Activated effector memory CD4-positive, alpha-beta T cell treated with anti-CD3 and anti-CD28 coated beads, Interleukin-2, amount 50 U/mL, for 16 hours (primary cell): ENCODE measurements at places on chromosomes 6 and 20.

- peak; percentile 62 for DNase-seq
These were observed 36.7 kb downstream of the EBF4 start for GRCh38 chr20:2729251-2729713.

DNA sequence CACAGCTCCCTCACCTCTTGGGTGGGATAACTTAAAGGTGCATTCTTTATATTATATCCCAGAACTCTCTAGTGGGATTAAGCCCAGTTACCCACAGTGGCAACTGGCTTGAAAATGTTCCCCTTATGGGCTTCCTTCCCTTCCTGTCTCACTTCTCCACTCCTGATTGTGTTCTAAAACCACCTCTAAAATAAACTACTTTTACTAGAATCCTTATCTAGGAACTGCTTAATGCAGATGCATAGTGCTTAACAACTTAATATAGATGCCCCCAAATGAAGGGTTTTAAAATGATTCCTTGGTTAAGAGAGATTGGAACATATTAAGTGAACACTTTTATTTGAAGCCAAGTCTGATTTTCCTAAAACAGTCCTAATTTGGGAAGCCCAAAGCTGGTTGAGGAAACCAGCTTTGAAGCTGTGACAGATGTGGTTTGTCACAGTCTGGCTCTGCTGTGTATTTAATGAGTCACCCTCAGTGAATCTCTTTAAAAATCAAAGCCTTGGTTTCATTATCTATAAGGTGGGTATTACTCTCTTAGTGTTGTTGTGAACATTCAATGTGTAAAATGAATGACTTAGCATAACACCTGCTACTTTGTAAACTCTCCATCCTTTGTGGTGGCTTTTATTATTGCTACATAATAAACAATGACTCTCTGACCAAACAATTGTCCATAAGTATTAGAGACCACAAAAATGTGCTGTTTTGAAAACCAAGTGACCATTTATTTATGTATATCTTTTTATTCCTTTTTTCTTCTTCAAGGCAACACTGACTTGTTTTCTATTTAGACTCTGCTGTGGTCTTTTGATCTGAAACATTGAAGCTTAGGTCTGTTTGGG, 24.4 kb downstream of the PLCB1 start:
- DNase-seq, result no peak

DNA sequence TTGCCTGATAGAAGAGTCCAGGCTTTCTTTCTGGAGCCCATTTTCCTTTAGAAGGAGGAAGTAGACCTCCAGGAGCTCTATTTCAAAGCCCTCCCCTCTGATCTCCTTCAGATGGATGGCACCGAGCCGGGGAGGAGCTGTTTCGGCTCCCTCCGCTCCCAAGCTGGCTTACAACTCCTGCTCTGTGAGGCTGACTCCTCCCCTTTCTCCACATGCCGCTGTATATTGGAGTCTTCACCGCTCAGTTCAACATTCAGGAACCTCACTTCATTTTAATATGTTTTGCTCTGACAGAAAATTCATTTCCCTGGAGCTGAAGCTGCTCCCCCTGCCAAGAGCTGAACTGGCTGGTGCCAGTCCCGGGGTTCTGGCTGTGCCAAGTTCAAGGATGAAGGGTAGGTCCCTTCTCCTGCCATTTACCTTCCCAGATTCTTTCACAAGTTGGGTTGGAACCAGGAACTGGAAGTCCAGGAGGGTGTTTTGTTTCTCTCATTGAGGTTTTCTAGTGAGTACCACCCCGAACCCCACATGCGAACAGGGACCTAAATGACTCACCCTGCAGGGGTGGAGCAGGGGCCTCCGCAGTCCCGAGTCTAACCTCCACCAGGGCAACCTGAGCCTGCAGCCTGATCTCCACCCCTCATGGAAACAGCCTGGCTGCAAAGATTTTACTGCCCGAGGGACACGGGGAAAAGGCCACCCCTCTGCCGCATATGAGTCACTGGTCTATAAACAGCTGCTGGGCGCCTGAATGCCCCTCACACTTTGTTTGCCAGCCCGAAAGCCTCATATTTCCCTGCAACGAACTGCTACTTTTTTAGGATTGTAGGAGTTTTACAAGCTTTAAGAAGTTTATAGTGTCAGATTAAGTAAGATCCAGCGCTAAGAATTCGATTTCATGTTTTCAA, 68.6 kb upstream of the FOXA2 start:
- no peak for DNase-seq

DNA sequence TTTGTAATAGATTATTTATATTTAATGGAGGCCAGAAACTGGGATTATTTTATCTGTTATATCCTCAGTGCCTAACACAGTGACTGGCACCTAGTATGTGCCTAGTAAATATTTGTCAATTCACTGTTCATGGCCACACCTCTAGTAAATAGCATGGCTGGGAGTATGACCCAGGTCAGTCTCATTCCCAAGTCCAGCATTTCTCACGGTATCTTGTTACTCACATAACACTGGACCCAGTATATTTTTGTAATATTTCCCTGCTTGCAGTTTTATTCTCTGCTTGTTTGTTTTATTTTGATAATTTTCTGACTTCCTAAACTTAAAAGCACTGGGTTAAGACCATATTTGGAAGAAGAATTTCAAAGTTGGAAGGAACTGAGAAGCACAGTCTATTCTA, 47.7 kb downstream of the CTNNBL1 start:
- DNase-seq, result no peak

DNA sequence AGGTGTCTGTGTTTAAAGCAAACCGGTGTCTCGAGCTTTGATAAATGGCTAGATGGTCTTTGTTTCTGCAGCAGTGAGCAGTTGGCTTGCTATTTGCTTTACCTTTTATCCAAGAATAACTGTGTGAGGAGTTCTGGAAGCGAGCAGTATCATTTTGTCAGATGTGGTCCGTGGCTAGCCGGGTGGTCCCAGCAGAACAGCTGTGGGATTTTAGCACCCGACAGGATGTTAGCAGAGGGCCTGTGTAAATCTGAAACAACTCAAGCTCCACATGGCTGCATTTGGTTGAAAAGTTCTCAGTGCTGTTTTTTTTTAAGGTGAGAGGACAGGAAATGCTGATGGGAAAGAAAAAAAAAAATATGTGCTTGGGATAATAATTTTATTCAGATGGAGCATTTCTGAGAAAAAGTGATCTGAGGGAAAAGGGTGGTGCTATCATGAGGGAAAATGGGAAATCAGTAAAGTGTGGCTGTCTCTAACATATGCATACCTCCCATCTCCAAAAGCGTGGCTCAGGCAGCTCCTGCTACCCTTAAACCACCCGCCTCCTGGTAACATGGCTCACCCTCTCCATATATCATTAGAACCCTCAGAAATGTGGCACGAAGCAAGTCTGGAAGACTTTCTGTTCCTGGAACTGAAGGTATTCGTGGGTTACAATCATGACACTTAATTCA, 215.4 kb downstream of the TSHZ2 start:
- no peak for DNase-seq

DNA sequence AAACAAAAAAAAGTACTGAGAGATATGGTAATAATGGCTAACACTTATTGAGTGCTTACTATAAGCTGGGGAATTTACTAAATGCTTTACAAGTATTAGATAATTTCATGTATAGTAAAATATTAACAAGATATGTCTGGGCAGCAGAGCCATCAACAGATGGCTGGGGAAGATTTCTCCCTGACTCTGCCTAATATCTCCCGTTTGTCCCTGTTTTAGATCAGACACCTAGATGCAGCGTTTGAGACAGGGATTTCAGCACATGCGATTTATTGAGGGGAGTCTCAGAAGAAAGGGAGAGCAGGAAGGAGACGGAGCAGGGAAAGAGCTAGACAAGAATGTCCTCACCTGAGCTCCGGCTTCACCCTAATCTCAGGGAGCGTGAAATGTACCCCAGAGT, 36.9 kb upstream of the ADGRF1 start:
- no peak for DNase-seq

DNA sequence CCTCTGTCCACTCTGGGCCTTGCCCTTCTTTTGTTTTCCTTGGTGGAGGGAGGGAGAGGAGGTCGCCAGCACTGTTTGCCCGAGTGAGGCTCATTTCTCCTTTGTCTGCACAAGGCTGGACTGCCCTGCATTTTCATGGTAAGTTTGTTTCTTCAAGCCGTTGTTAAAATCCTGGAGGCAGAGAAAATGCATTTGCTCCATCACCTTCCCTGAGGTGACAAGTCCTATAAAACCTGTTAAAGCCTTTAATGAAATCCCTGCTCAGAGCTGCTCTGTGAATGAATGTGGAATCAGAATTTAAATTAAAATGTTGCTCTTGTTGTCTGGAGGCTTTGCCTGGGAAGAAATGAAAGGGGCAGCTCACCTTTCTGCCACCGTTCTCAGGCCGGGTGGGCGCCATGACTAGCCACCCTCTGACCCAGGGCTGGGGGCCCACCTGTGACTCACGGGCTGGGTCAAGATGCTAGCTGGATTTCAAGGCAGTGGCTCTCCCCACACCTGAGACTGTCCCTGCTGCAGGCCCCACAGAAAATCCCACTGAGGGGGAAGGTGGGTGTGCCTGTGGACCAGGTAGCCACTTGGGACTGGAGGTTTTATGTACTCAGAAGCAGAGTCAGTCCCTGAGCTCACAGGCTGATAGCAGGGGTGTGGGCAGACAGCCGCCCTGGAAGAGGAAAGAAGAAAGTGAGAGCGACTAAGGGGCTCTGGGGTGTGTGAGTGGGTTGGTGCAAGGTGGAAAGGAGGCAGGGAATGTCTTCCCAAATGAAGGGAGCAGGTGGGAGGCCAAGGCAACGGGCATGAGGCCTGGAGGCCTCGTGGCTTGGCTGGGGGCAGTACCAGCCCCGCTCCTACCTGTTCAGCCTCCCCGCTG, 24.0 kb upstream of the MYT1 start:
- peak; percentile 58 for DNase-seq

- DNase-seq, result no peak
These were observed 15.1 kb upstream of the HLA-A start for GRCh38 chr6:29927275-29927569.
